ENCODE measurements at places on chromosomes 7 and 10.

- no peak for DNase-seq
These were observed 684 bp upstream of the HOXA5 start for GRCh38 chr7:27143950-27144780.

DNA sequence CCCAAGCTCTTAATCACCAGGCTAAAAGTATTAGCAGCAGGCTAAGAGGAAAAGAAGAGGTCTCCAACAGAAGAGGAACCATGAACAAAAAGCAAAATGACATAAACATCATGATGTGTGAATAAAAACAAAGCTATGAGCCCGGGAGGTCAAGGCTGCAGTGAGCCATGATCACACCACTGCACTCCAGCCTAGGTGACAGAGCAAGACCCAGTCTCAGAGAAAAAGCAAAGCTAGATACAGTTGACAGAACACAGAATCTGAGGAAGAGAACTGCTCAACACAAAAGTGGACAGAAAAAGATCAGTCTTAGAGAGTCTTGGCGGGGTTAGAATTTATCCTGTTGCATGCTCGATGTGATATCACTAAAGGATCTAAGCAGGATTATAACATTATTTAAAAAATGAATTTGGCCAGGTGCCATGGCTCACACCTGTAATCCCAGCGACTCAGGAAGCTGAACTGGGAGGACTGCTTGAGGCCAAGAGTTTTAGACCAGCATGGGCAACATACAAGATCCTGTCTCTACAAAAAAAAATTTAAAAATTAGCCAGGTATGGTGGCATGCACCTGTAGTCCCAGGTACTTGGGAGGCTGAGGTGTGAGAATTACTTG is 37.5 kb downstream of the NT5C2 start:
- DNase-seq = no peak

DNA sequence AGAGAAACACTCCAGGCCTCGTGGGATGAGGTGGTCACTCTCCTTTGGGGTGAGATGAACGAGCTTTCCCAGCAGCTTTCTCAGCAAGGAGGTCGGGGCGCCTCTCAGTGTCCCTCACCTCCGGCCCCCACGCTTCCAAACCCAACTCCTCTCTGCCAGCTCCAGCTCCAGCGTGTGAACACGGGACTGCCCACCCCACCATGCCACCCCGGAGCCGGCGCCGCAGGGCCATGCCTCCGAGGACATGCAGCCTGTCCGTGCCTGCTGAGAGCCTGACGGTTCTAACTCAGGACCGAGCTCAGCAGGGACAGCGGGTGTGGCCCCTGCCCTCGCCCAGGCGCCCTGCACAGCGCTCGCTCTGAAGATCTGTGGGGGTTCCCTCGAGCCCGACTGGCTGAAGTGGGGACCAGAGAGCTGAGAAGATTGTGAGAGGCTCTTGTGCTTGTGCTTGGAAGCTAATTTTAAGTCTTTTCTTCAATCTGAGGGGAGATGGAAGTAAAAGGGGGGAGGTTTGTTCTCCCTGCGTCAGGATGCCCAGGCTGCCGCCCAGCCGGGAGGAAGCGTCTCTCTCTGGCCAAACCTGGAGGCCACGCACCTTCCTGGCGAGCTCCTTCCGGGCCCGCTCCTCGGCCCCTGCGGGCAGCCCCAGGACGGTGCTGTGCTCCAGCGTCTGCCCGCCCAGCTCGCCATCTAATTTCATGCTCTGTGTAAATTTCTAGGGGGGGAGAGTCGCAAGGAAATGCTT is 5.1 kb upstream of the ADAM8 start:
- DNase-seq = no peak

GRCh38 chr7:131826960-131827359 is 270.5 kb upstream of the PODXL start:
- DNase-seq = no peak

DNA sequence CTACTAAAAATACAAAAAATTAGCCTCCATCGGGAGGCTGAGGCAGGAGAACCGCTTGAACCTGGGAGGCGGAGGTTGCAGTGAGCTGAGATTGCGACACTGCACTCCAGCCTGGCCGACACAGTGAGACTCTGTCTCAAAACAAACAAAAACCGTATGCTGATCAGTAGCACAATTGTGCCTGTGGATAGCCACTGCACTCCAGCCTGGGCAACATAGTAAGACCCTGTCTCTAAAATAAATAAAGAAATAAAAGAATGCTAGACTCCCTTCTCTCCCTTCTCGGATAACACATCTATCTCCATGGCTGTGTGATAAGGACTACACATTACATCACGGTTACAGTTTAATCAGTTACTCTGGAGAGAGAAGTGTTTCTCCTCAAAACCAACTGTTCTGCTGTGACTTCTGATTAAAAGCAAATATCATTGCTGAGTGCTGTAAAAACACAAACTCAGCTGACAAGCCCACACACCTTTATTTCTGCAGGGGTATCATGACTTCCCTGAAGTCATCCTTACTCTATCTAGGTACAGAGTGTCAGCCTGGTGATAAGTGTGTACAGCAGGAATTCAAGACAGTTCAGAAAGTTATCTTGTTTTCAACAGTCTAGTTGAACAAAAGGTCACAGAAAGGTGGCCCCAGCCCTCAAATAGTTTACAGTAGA is 5.3 kb upstream of the ARHGAP19 start:
- DNase-seq = no peak

GRCh38 chr7:128141683-128142195 is 99.3 kb upstream of the LEP start:
- no peak for DNase-seq

DNA sequence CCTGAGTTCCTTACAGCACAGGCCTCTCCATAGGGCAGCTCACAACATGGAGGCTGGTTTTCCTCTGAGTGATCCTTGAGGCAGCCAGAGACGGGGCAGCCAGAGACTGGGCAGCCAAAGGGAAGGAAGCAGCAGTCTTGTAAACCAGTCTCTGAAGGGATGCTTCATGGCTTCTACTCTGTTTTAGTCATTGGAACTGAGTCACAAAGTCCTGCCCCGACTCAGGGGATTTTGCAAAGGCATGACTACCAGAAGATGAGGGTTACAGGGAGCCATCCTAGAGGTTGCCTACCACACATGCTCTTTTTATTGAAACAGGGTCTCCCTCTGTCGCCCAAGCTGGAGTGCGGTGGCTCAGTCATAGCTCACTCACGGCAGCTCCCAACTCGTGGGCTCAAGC is 44.4 kb upstream of the COMMD3 start:
- no peak for DNase-seq

GRCh38 chr7:94330269-94331020 is 64.2 kb upstream of the COL1A2 start:
- DNase-seq = no peak

GRCh38 chr7:68892236-68892635 is 706.0 kb upstream of the AUTS2 start:
- no peak for DNase-seq

DNA sequence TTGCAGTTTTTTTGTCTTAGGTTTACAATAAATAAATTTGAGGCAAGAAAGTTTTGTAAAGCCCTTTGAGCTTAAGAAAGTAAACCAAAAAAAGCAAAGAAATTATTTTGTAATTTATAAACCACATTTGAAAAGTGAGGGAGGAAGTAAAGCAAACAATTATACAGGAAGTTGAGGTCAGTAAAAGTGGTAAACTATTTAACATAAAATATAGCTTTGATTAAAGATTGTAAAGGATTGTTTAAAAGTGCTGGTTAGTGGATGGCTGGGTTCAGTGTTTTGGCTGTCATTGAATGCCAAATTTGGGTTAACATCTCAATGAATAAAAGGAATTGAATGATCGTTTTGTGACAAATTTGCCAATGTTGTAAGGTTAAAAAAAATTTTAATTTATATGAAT is 9.9 kb downstream of the SOSTDC1 start:
- no peak for DNase-seq

DNA sequence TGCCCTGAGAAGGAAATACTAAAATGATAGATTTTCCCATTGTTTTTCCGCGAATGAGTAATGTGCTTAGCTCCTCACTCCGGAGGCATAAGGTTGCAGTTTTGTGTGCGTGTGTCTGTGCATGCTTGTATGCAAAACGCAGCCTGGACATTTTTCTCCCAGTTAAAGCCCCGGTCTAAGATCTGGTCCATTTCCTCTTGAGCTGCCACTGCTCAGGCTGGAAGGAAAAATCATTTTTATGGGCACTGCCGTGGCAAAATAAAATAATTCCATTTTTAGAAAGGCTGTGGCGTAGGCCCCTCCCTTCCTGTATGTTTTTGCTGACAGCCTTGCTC is 260.6 kb downstream of the WDR37 start:
- no peak for DNase-seq

DNA sequence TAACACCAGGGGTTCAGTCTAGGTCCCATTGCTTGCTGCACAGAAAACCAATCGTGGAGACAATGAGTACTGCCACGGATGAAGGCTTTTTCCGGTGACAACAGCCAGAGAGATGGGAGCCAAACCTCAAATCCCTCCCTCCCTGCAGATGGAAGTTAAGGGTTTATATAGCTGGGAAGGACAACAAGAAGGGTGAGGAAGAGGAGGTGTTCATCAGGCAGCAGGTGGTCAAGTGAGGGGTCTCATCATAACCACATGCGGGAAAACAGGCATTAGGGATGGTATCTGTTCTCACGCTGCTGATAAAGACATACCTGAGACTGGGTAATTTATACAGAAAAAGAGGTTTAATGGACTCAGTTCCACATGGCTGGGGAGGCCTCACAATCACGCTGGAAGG is 91.3 kb downstream of the MKX start:
- DNase-seq = no peak

- no peak for DNase-seq
These were observed 53.0 kb upstream of the PITRM1 start for GRCh38 chr10:3225561-3225960.

DNA sequence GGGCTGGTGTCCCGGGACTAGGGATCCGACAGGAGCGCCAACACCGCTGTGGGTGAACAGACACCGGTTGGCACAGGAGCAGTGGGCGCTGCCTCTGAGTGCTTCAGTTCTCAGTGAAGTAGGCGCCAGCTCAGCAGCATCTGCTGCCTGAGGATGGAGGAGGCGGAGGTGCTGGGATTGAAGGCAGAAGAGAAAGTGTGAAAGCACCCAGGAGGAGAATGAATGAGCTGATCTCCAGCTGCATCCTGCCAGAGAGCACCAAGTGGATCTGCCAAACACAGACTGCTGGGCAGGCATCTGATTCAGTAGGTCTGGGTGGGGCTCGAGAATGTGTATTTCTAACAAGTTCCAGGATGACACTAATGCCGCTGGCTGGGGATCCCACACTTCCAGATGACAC is 74.5 kb downstream of the LANCL2 start:
- no peak for DNase-seq
